Urothelium cell line (cell line): ENCODE measurements at places on chromosomes 7 and 10.
A peak's percentile ranks its signal among the peaks of the same experiment; 100 is the strongest.

- DNase-seq = no peak
These were observed 89.2 kb downstream of the CARD11 start for GRCh38 chr7:2954433-2954853.

- no peak for DNase-seq
These were observed 3.1 kb upstream of the STK32C start for GRCh38 chr10:132310701-132311337.

GRCh38 chr10:47145290-47145934, 154.6 kb upstream of the GDF10 start:
- no peak for DNase-seq

DNA sequence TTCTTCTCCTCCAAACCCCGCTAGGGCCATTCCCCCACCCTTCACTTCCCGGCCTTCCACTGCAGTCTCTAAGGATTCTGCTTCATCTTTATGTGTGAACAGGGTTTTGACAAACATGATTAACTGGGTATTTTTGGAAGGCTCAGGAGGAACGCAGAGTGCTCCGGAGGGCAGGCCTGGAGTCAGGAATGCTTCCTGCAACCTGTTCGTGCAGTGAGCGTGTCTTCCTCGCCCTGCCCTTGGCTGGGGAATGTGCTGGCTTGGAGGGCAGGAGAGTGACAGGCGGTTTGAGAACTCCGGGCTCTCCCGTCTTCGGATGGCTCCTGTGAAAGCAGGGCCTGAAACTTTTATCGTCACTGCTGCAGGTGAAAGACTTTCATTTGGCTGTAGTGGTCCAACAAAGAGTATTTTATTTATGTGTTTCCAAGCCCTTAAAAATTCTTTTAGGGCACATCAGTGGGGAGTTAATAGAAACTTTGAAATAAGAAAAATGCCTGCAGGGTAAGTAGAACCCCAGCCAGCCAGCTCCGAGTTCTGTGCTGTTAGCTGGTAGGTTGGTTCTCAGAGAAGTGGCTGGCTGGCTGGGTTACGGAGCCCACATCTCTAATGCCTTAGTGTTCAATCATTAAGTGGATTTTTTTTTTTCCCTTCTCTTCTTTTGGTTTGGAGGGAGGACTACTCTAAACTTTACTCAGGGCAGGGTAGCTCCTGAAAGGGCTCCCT, 51.0 kb downstream of the TCF7L2 start:
- no peak for DNase-seq

- peak; percentile 29 for DNase-seq
These were observed 180.2 kb upstream of the FZD8 start for GRCh38 chr10:35822316-35822715.

- no peak for DNase-seq
These were observed 452.9 kb downstream of the TCERG1L start for GRCh38 chr10:130858626-130859025.

- no peak for DNase-seq
These were observed 36.4 kb upstream of the WAC start for GRCh38 chr10:28496481-28496961.

DNA sequence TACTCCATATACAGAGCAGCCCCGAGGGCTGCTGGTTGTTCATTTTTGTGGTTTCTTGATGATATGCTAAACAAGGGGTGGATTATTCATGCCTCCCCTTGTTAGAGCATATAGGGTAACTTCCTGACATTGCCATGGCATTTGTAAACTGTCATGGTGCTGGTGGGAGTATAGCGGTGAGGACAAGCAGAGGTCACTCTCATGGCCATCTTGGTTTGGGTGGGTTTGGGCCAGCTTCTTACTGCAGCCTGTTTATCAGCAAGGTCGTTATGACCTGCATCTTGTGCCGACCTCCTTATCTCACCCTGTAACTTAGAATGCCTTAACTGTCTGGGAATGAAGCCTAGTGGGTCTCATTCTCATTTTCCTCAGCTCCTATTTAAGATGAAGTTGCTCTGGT, 31.3 kb downstream of the GNAT3 start:
- DNase-seq = no peak

DNA sequence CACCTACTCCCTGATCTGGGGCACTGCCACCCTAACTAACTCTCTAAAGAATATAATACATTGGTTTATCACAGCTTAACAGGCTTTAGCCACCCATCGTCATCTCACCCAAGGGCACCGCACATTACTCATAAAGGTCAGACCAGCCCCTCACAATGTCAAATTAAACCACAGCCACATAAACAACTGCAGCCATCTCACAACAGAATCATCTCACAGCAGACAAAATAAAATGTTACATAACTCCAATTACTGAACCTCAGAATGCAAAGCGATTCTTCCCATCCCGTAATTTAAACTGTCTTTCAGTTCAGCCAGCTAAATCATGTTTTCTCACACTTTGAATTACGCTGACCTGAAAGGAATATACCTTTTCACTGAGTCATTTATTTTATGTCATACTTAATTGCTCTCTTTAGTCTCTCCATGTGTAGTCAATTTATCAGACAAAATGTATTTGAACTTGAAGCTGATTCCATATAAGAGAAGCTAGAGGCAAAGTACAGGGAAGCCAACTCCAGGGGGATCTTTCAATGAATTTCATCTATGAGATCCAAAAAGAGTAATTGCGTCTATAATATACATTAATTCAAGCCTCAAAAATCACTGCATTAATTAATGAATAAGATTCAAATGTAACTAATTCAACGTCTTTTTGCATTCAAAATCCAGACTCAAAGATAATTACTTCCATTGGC, 96.9 kb upstream of the NEBL start:
- DNase-seq = no peak

- DNase-seq = no peak
These were observed 2.6 kb upstream of the CYP26A1 start for GRCh38 chr10:93071177-93071472.

DNA sequence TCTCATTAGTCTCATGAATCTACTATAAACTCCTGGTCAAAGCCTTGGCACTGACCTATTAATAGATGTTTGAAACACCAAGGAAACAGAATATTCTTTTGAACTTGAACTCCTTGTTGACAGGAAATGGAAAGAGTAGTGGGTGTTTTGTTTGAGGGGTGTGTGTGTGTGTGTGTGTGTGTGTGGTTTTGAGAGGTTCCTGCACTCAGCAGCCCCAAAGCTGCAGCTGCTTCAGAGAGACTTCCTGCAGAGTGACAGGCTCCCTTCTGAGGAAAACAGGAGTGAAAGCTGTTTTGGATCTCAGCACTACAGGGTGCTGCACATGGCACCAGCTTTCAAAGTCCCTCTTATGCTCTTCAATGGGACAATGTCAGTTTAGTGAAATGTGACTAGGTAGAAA, 546.5 kb upstream of the STEAP1 start:
- DNase-seq = no peak

GRCh38 chr10:17348501-17349349, 105.7 kb downstream of the ST8SIA6 start:
- DNase-seq = peak; percentile 82

GRCh38 chr7:3232228-3232627, 68.8 kb upstream of the SDK1 start:
- no peak for DNase-seq

DNA sequence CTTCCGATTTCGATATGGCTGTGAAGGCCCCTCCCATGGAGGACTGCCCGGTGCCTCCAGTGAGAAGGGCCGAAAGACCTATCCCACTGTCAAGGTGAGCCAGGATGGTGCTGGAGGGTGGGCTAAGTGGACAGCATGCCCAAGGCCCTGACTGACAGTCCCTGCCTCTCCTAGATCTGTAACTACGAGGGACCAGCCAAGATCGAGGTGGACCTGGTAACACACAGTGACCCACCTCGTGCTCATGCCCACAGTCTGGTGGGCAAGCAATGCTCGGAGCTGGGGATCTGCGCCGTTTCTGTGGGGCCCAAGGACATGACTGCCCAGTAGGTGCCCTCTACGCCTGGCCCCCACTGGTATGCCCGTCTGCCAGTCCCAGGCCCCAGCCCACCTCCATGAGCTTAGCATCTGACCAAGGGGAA, 1.2 kb downstream of the NFKB2 start:
- no peak for DNase-seq

- DNase-seq = no peak
These were observed 19.5 kb upstream of the PLPP4 start for GRCh38 chr10:120437541-120437940.

DNA sequence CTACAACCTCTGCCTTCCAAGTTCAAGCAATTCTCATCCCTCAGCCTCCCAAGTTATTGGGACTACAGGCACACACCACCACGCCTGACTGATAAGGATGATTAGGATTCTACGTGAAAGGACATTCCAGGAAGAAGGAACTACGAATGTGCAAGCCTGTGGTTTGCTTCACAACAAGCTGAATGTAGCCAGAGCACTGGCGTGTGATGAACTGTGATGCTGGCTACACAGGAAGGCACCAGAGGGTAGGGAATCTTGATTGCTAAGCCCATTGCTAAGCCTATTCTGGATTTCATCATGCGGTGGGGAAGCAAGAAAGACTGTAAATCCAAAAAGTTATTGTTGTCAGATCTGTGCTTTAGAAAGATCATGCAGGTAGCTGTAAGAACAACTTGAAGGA, 72.3 kb upstream of the SRRM3 start:
- no peak for DNase-seq

- no peak for DNase-seq
These were observed 354.5 kb downstream of the WDR11 start for GRCh38 chr10:121205625-121206024.

DNA sequence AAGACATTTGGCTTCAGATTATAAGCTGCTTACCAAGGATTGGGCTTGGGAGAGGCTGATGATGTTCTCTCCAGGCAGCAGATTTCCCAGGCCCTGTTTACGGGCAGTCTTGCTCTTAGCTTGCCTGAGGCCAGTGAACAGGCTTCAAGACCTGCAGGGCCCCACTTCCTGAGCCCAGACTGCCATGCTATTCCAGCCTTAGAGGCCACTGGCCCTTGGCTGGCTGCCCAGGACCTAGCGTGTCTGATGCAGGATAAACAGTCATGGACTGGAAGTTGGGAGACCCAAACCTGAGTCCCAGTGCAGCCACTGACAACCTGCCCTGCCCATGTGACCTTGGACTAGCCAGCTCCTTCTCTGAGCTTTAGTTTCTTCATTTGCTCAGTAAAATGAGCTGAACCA, 2.9 kb downstream of the PRXL2A start:
- DNase-seq = no peak

GRCh38 chr10:71579668-71580067, 139.9 kb downstream of the C10orf105 start:
- DNase-seq = no peak

- no peak for DNase-seq
These were observed 13.6 kb downstream of the TBATA start for GRCh38 chr10:70771311-70772194.

DNA sequence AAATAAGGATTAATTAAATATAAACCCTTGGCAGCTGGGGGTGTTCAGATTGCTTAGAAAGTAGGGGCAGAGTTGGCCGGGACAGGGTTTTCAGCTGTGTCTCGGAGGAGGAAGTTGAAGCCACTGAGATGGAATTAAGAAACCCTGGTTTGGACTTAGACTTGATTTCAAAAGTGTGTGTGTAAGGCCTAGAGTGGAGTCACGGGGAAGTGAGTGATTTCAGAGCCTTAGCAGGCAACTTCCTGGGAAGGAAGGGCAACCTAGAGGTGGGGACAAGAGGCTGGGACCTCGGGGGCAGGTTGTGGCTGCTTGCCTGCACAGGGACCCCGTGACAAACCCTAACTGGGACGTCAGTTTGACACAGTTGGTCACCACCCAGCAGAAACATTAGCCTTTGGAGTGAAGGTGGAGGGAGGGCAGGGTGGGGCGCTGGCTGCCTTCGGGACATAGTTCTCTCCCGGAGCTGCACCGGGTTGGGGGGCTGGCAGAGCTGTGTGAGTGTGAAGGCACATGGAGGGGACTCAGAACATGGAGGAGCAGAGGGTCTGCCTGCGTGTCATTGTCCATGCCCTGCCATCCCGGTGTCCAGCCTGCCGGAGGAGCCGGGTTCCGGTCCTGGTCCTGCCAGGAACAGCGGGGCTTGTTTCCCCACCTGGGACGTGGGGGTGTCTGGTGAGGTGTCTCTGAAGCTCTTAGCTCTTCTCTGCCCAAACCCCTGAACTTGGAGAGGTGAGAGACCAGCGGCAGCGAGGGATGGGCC, 1.8 kb downstream of the BRI3 start:
- DNase-seq = no peak

- no peak for DNase-seq
These were observed 20.2 kb downstream of the CREB3L2 start for GRCh38 chr7:137981668-137982067.

GRCh38 chr7:4068286-4068685, 613.8 kb upstream of the FOXK1 start:
- no peak for DNase-seq
